ENCODE measurements at places on chromosomes 6 and 20.

GRCh38 chr20:50987493-50988210, 29.0 kb downstream of the MOCS3 start:
- peak; percentile 70 for DNase-seq

DNA sequence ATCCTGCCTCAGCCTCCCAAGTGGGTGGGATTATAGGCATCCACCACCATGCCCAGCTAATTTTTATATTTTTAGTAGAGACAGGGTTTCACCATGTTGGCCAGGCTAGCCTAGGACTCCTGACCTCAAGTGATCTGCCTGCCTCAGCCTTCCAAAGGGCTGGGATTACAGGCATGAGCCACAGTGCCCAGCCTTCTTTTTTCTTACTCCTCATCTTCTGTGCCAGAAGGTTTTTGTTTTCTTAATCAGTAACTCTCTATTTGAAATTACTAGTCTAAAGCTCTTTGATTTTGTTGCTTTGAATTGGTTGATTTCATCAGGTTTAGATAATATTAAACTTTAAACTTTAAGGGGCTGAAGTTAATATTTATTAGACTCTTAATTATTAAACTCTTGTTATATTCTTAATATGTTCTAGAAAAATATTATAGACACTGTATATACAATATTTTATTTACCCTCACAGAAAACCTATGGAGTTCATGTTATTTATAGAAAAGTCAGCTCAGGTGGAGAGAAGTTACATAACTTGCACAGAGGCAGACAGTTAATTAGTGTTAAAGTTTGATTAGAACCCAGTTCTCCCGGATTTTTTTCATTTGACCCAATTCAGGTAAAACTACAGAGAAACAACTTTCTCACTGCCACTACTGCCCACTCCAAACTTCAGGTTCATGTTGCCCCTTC, 177.4 kb upstream of the SGK1 start:
- no peak for DNase-seq

DNA sequence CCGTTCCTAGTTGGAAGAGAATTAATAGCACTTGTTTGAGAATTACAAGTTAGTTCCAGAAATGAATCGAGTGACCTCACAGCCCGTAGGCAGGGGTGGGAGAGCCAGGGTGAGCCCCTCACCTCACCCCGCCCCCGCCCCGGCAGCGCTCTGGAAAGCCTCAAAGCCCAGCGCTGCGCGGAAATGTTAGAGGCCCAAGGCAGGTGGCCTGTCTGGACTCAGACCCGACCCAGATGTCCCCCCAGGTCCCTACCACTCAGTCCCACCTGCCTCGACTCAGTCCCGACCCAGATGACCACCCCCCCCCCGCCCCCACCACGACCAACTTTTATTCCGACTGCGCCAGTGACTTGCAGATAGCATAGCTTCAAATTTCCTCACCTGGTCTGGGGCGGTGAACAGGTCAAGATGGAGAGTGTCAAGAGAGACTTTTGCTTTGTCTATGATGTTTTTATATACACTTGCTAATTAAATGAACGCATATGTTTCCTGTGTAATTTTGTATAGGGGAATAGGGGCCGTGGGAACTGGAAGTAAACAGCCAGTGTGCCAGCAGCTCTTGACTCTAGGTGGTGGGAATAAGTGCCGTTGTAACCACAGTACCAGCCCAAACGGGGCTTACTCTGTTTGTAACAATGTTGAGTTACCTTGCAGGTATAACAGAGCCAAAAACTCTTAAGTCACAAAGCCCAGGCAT, 1.2 kb upstream of the PXDC1 start:
- DNase-seq = no peak

DNA sequence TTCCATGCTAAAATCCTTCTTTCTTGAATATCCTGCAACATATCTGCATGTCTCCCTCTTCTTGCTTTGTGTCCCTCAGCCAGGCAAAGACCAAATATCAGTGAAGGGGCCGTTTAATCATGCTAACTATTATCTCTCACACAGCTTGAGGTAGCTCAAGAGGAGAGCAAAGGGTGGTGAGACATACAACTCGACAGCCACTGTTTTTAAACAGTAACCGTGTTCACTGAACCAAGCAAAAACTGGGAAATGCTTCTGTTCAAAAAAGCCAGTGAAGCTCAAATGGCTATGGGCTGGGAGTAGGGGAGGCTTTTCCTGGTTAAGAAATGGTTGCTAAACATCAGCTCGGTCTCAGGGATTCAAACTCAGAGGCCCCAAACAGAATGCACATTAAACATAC, 83.4 kb downstream of the MAP7 start:
- no peak for DNase-seq

GRCh38 chr20:59945731-59946130, 5.5 kb downstream of the FAM217B start:
- DNase-seq = no peak

DNA sequence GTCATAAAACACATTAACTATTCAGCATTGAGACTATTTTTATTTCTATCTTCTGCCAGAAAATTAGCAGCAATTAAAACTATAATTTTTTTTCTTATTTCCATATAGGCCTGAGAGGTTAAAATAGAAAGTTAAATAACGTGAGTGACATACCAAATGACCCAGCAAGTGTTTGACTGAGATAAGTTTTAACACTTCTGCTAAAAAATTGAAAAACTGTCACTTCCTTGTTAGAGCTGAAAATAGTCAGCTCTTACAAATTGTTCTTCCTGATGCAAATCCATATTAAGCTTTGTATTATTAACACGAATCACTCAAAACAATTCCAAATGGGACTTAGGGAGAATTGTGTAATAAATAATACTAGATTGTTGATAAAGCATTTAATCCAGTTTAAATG, 26.5 kb upstream of the STX11 start:
- DNase-seq = no peak

DNA sequence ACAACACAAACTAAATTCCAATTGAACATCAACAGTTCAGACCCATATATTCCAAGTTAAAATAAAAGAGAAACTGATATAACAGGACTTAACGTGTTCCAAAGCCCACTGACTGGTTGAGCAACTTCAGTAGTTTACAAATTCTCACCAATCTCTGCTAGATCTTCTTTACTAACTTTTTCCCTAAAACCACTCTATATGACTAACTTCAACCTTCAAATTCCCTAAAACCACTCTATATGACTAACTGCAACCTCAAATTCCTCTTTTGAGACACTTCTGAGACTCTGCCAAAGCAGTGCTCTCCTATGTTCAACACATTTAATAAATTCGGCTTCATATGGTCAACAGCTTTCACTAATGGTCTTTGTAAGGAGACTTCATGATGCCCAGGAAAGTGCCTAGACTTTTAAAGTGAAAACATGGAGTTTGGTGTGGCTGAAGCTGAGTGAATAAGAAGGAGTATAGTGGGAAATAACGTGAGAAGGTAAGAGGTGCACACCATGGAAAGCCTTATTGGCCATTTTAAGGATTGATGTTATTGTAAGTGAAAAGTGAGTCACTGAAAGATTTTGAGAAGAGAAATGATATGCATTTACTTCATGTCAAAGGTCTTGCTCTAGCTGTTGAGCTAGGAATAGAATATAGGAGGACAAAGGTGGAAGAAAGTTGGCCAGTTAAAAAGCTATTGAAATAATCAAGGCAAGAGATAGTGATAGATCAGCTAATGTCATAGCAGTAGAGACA, 134.0 kb upstream of the HCRTR2 start:
- no peak for DNase-seq

- no peak for DNase-seq
These were observed 364.3 kb upstream of the HS3ST5 start for GRCh38 chr6:114707081-114707620.

GRCh38 chr6:11172501-11173327, 59.8 kb downstream of the NEDD9 start:
- DNase-seq = peak; percentile 83

DNA sequence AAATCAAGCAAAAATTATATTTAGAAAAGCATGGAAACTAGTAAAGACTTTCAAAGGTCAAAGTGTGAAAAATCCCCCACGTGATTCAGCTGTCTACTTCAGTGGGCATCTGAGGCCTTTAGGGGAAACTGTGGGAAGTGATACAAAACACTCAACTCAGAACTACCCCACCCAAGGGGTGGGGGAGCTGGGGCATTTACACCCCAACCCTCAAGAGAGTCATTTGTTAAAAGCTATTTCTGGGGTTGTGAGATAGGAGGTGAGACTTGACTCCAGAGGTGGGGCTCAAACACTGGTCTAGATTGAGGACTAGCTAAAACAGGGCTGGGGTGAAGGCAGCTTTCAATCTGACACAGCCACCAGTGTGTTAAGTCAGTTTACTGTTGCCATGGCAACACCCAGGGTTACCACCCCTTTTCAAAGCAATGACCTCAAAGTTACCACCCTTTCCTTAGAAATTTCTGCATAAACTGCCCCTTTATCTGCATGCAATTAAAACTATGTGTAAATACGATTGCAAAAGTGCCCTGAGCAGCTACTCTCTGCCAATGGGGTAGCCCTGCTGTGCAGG, 9.9 kb upstream of the GTSF1L start:
- DNase-seq = peak; percentile 55

GRCh38 chr20:37562695-37563480, 35.2 kb upstream of the BLCAP start:
- DNase-seq = no peak

DNA sequence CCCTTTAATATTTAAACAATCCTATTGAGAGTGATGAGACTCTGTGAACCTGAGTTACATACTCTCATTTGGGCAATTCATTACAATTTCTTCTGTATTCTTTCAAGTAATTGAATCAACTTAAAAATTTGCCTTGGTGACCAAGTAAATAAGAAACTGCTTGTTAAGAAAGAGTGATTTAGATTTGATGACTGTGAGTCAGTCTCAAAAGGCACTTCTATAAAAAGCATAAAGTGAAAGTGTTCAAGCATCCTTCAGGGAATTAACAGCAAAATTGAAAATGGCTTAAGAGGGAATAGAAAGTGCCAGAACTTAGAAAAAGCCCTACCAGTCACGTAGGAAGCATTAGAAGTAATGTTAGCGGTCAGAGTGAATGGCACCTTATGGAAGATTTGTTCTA, 654.7 kb downstream of the EPM2A start:
- no peak for DNase-seq

DNA sequence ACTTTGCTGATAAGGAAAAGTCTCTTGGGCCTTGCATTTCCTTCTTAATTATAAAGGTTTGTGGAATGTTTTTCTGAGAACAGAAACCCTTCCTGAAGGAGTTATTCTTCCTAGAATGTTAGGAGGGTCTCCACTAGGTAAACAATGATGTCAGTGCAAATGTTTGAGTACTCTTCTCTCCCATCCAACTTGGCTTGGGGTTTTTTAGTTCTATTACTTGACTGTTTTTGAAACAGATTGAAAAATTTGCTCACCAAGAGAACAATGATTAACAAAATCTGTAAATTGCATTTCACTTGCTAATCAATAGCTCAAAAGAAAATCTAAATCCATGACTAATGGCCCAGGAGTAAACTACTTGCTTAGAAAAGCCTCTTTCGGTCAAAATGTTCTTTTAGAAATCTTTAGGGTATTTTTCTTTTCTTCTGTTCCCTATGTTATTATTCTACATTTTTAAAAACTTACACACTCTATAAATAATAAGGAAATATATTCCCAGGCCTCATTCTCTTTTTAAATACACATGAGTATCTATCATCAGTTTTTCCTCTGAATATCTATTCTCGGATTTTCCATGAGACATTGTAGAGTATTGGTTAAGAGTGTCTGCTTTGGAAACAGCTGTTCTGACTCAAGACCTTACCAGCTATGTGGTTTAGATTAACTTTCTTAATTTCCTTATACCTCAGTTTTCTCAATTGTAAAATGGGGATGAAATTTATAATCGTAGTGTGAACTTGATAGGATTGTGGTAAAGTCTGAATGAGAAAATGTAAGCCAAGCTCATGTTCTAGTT, 234.2 kb upstream of the CITED2 start:
- DNase-seq = no peak
